ENCODE measurements at places on chromosomes 2 and 18.
A peak's percentile ranks its signal among the peaks of the same experiment; 100 is the strongest.

DNA sequence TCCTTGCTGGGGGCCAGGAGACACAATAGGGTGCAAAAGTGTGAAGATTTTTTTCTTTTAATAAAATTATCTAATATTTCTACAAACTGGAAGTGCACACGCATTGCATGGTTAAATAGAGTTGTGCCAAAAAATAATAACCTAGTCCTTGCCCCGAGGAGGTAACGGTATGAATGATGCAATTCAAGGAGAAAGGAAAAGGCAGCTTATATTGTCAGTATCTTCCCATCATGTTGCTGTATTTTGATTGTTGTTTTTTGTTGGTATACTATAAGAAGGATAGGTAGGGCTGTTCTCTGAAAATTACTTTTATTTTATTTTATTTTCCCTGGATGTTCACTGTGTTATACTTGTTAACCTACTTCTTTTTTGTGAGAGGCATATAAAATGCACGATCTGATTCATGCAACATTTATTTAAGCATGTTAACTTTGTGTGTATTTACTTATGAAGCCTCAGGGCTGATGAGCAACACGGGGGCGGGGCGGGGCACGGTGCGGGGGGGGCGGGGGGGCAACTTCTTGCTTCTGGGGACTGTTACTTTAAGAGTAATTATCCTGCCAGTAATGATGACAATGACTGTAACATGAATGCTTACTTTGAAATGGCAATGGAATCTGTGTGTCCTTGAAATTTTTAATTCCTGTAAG lies 118.6 kb downstream of the AQP4 start:
- DNase-seq: no peak

- DNase-seq: no peak
Measured at GRCh38 chr2:88808652-88809051, 117.2 kb downstream of the RPIA start.

- DNase-seq: no peak
Measured at GRCh38 chr2:216775043-216775453, 79.7 kb upstream of the IGFBP5 start.

GRCh38 chr2:168752361-168752760 lies 50.1 kb upstream of the NOSTRIN start:
- DNase-seq: no peak

- DNase-seq: no peak
Measured at GRCh38 chr18:63905361-63905760, 2.4 kb upstream of the SERPINB10 start.

GRCh38 chr18:59917422-59917821 lies 17.6 kb downstream of the PMAIP1 start:
- DNase-seq: no peak

GRCh38 chr2:69386789-69387734 lies at the start of gene GFPT1:
GFPT1 (minus strand) TSS chr2:69387227; CDS start chr2:69387071, 156 bp downstream.
- DNase-seq: peak; percentile 96

- no peak for DNase-seq
Measured at GRCh38 chr18:62182220-62182619, 4.6 kb downstream of the PIGN start.

GRCh38 chr2:217244815-217245214 lies 385.0 kb upstream of the TNP1 start:
- DNase-seq: no peak

GRCh38 chr2:162219426-162219825 lies 23.8 kb downstream of the FAP start:
- no peak for DNase-seq

- no peak for DNase-seq
Measured at GRCh38 chr2:18244845-18245244, 315.6 kb downstream of the RDH14 start.

DNA sequence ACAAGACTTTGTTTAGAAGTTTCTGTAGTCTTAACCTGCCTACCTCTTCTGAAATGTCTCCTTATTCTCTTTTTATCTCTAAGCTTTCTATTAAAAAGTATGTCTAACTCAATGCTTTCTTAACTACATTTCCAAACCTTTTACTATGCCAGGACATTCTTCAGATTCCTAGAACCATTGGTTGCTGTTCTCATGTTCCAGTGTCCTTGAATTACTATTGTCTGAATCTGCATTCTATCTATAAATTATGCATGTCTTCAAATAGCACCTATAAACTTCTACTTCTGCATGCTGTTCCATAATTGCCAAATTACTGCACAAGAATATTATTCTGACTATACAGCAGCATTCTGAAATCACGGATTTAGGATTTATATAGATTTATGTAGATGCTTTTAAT lies 166.0 kb upstream of the VWC2L start:
- DNase-seq: no peak

DNA sequence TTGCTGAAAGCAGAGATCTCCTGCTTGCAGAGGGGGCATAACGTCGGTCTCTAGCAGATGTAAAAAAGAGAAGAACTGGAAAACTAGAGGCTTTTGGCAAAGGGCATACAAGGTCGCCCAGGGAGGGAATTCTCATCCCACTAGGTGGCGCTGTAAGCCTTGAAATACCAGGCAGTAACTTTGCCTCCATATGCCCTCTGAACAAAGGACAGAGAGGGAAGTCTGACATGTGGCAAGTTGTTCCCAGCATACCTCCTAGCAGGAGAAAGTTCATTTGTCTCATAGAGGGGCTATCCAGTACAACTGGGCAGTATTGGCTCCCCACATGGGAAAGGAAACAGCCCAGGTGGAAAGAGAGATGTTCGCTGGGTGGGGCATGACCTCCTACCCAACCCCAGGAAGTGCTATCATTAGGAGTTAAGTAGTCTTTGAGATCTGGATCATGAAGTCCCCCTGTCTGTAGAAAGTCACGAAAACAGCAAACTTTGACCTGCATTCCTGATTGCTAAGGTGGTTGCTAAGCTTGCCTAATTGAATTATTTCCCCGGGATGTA lies 39.9 kb downstream of the STK17B start:
- DNase-seq: peak; percentile 54

GRCh38 chr18:22549260-22549937 lies 131.7 kb upstream of the CTAGE1 start:
- no peak for DNase-seq

Data from CD8-positive, alpha-beta T cell (primary cell).